Activated B cell treated with CpG ODN at 0.5 μM for 24 hours (primary cell): ENCODE measurements at places on chromosomes 12 and 14. TPM values are rescaled to one million over a fixed set of nuclear protein-coding genes. Genes with fewer than 3 reads are reported as not detected.

Gene KRT74
- total RNA-seq: not detected in 2 replicates

Gene NGB
- not detected in 2 replicates for total RNA-seq

Gene CFAP73
- total RNA-seq: 0.88 and 1.1 TPM in 2 replicates

Gene FLVCR2
- total RNA-seq: 11.7 and 12.5 TPM in 2 replicates
